ENCODE measurements at places on chromosomes 6 and 20.

DNA sequence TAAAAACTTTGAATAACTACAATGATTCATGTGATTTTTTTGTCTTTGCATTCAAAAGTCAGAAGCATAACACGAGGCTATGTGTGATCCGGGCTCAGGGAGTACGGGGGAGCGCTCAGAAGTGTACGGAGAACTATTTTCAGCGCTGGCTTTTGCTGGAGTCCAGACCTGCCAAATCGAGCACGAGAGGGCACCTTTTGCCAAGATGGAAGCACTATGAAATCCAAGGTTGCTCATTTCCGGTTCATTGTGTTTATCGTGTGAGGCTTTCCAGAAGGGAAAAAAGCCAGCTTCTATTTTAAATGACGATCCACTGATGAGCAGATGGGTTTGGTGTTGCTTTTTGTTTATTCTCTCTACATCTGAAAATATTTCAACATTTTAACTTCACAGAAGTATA lies 11.3 kb downstream of the RAMACL start:
- no peak for DNase-seq

DNA sequence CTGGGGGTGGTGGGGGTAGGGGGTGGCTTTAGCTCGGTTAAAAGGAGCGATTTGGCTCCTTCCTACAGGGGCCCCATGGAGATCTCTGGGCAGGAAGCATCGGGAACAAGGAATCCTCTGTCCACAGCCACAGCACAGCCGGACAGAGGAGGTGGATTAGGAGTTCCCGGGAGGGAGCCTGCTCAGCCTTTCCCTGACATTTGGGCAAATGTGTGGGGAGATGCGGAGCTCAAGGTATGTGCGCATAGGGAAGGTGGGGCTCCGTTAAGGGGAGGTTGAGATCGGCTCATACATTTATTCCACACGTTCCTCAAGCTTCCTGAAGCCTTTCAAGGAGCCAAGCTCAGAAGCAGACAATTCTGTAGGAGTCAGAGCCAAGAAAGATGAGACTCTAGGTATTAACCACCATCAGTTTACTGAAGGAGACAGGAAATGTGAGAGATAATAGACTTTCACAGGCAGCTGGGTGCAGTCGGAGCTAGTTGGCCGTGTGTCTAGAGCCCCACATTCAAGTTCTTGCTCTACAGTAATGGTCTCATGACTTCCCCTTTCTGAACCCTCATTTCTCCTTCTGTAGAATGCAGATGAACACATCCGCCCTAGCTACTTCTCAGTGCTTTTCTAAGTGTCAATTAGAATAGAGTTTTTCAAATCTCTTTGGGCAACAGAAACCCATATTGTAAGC lies 40.8 kb upstream of the EPB41L1 start:
- DNase-seq, result no peak

DNA sequence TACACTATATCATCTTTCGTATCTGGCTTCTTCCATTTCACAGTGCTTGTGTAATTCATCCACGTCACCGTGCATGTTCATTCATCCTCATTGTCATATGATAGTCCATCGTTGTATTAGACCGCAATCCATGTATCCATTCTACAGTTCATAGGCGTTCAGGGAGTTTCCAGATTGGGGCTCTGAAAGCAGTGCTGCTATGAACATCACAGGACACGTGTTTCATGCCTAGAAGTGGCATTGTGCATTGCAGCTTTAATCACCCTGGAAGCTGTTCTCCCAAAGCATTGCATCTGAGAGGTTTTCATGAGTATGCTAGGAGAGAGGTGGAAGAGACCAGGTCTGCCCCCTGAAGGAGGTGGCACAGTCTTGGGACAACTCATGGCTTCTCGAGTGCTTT lies 35.3 kb downstream of the BMP7 start:
- no peak for DNase-seq

- no peak for DNase-seq
Measured at GRCh38 chr6:43909474-43910148, 139.6 kb downstream of the VEGFA start.

GRCh38 chr20:15656124-15656523 lies 917.1 kb downstream of the KIF16B start:
- DNase-seq, result no peak

DNA sequence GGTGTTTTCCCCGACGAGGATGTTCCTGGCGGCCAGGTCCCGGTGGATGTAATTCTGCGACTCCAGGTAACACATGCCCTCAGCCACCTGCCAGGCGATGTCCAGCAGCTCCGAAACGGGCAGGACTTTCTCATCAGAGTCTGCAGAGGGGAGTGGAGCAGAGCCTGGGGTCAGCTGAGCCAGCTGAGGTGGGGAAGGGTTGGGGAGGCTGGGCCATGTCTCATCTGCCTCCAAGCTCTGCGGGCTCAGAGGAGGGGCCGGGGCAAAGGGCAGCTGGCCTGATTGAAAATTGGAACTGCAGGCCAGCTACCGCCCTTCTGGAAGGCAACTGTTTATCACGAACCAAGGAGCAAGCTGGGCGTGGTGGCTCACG lies 6.4 kb downstream of the PTK6 start:
- no peak for DNase-seq

GRCh38 chr6:43914272-43915147 lies 144.5 kb downstream of the VEGFA start:
- DNase-seq, result no peak

DNA sequence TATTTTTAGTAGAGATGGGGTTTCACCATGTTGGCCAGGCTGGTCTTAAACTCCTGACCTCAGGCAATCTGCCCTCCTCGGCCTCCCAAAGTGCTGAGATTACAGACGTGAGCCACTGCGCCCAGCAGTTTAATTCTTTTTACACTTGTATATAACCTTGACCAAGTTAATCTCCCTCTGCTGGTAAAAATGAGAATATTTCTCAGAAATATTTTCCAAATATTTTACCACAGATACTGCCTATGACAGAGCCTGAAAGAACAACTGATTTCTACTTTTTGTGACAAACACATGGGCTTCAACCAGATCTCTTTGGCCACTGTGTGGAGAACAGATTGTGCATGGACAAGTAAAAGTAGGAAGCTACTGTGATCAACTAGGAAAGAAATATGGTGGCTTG lies 21.2 kb upstream of the NHSL1 start:
- no peak for DNase-seq

GRCh38 chr6:38163186-38164130 lies 343.9 kb downstream of the ZFAND3 start:
- DNase-seq, result no peak

GRCh38 chr20:826695-827323 lies 6.7 kb upstream of the FAM110A start:
- no peak for DNase-seq

DNA sequence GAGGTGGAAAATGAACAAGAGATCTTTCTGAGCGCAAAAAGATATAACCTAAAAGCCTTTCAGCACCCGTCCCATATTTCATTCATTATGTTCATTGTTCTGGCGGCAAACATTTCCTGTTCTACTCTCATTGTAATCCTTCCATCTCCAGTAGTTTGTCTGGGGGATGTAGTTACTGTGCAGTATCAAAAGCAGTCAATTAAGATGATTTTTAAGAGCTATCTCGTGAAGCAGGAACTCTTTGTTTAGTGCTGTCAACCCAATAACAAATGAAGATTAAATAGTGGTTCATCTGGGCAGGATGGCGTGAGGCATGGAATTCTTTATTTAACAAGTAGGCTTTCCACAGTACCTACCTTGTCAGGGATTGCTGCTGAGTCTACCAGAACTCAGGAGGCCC lies 876.7 kb downstream of the HACE1 start:
- no peak for DNase-seq

- DNase-seq, result no peak
Measured at GRCh38 chr20:1827974-1828785, 67.0 kb upstream of the SIRPA start.

GRCh38 chr6:788058-788457 lies 95.1 kb upstream of the EXOC2 start:
- DNase-seq, result no peak

- DNase-seq, result no peak
Measured at GRCh38 chr20:21323640-21324039, 20.5 kb downstream of the XRN2 start.

- DNase-seq, result no peak
Measured at GRCh38 chr20:42474646-42475045, 715.1 kb downstream of the PTPRT start.

DNA sequence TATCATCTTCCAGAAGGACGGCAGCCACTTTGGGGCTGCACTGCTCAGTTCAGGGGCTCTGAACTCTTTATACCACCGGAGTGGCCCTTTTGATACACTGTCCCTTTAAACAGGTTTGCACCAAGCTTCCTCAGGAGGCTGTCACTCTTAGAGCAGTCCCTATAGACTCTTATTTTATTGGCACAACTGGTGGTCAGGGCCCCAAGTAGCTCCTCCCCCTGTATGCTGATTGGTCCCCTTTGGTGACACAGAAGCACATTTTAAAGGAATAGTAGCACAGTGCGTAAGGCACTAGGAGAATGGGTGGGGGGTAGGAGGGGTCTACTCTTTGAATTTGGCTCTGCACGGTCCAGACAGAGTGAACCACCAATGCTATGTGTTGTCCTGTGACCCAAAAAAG lies 122.6 kb upstream of the MLN start:
- peak; percentile 40 for DNase-seq

DNA sequence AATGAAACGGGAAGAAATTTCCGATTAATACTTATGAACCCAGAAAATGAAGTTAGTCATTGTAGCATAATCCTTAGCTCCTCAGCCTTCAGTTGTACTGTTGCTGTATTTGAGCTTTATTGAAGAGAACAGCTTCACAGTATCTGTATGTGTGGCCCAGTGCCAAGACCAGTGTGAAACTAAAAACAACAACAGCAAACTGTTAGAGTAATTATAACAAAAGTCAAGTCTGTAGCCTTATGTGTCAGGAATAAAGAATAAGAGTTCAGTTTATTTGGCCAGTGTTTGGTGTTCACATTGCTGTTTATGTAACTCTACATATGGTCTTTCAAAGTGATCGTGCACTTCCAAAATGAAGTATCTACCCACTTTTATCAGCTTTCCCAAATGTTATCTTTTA lies 70.9 kb downstream of the ARID1B start:
- no peak for DNase-seq

DNA sequence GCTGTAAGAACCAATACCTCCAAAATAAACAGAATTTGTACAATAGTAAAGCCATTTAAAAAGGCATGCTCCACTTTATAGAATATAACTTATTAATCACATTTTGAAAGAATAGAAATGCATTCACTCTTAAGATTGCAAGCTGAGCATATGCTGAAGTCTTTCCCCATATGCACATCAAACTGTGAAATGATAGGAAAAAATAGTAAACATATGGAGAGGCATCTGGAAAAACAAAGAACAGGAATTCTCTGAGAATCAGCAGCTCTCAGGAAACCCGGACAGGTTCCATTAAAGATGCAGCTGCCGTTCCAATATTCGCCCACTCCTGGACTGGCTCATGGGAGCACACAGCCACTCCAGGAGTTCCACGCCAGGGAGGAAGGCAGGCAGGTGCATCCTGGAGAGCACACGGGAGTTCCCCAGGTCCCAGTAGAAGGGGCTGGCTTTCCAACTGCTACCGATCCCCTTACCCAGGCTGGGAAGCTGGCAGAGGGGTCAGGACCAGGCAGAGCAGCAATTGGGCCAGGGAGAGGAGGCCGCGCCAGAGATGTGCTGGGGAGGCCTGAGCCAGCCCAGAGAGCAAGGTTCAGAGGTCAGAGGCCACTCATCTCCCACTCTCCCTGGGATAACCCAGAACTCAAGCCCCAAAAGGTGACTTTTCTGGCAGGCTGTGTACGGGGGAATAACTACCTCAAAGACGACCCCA lies 111.1 kb downstream of the DLL1 start:
- DNase-seq, result no peak

GRCh38 chr6:42522942-42523814 lies 40.7 kb upstream of the UBR2 start:
- DNase-seq, result no peak

DNA sequence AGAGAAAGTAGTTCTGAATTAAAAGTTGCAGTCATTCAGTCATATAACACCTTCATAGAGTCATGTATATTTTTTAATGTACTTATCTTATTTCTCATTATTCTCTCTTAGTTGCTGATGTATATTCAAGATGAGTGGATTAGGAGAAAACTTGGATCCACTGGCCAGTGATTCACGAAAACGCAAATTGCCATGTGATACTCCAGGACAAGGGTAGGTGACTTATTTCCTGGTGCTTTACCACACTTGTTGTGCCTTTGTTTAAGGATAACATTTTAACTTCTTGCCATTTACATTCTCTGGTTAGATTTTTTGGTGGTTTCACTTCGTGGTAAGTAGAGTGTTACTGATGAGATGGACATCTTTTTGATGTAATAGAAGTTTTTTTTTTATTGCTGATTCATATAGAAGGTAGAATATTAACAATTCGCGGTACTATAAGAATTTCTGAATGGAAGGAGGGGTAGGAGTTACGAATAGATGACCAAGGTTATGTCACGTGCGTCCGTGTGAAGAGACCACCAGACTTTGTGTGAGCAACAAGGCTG lies 120.5 kb downstream of the NCOA3 start:
- DNase-seq, result no peak

- no peak for DNase-seq
Measured at GRCh38 chr6:112291161-112291762, 36.9 kb upstream of the LAMA4 start.

DNA sequence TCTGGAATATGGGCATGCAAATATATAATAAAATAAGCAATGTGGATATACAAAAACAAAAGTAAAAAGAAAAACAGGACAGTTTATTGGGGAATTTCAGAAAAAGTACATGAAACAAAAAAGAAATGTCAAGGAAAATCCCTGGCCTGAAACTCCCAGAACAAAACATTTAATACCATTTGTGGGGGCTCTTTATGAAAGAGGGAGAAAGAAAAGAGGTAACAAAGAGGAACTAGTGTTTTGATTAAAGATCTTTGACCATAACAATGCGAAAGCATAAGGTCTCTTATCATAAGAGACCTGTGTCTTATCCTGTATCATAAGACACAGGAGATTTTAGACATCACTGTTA lies 88.6 kb upstream of the ARID1B start:
- DNase-seq, result no peak

GRCh38 chr20:50724851-50725723 lies 6.3 kb upstream of the PARD6B start:
- no peak for DNase-seq

DNA sequence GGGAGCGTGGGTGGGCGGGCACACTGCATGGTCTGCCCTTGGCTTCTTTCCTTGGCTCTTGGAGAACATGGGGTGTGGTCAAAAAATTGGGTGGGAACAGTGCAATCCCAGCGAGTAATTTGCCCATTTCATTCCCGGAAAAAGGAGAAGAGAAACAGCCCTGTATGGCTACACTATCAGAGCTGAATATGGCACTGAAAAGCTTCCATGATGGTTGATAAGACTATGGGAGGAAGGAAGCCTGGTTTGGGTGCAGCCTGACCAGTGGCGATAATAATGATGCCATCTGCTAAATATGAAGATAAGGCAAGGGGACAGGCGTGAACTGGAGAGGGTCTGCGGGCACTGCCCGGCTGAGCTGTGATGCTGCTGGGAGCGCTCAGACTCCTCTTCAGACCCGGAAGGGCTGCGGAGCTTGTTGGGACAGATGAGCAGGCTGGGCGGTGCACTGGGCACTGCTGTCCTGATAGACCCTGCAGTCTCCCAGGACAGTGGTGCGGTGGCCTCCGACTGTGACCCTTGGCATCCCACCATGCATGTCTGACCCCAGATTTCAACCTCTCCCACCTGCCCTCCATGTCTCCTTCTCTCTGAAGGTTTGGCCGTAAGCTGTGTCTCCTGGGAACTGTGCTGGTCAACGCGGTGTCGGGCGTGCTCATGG lies 10.2 kb downstream of the SLC22A1 start:
- no peak for DNase-seq

GRCh38 chr20:63056236-63057170 lies 49.7 kb upstream of the BHLHE23 start:
- DNase-seq, result no peak
